ENCODE measurements at places on chromosomes 12 and 14.

- DNase-seq: no peak
Measured at GRCh38 chr14:64187331-64187730, 106.8 kb downstream of the ESR2 start.

DNA sequence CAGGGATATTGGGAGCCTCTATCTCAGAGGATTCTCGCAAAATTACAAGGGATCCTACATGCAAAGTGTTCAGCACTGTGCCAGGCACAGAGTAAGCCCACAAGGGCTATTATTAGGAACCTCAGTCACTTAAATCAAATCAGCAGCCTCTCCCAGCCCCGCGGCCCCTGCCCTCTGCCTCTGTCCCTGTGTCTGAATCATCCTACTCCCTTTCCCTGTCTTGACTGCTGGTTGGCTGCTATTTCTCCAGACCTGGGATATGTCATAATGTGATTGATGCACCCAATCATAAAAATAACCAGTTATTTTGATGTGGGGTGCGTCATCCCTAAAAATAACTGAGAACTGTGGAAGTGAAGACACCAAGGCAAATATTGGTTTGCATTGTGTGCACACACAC, 176.3 kb downstream of the KSR2 start:
- no peak for DNase-seq

DNA sequence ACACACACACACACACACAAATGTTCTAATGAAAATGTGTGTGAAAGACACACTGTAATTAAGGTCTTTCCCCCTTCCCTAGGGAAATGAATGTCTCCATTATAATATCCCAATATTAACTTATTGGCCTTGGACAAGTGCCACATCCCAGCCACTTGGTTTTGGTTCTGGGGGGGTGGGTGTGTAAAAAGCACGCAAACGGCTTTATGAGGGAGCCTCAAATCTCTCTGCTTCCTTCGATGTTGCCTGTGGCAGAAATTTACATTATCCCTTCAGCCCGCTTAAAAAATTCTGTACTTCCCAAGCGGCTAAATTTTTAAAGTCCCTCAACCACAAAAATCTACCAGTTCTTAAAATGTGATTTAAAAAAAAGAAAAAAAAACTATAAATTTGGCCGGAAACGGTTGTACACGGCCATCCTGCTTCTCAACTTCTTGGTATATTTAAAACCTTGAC, 432 bp downstream of the C14orf93 start:
- DNase-seq: no peak

DNA sequence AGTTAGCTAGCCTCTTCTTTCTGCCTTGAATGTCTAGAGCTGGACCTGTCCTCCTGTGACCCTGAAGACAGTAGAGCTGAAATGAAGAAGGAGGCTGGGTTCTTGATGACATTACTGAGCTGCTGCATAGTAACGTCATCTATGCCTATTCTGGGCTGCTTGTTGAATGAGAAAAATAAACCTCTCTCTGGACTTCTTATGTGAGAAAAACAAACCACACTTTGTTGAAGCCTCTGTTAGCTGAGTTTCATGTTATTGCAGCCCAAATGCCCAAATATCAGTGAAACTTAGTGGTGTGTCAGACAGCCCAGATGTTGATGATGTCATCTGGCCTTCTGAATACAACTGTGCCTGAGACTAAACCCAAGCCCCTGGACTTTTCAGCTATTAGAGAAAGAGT, 67.0 kb upstream of the MAX start:
- no peak for DNase-seq

DNA sequence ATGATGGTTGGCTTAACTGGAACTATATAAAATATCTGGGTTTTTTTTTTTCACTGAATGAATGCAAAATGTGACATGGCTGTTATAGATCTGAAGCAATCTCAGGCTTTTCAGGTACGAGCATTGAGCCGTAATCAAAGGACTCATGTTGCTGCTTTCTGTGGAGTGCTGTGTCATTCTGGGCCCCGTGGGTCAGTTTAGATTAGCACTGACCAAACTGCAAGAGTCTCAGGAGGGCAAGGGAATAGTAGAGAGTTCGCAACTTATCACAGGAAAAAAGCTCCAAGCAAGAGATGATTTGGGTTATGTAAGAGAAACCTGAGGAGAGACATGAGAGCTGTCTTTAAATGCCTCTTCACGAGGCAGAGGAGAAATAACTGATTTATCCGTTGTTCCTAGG, 59.1 kb downstream of the UBR7 start:
- no peak for DNase-seq

DNA sequence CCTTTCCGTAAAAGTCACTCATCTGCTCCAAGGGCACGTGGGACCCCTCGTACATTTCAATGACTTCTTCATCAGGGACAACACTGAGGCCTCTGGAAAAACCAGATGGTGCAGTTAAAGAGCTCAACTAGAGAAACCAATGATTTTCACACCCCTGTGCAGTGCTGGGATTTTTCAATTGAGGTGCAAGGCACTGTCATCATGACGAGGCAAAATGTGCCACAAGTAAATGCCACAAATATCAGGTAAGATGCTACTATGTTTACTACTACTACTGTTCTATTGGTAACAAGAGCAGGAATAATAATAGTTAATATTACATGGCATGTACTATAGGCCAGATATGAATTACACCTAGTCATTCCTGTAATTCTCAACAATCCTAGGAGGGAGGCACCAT, 42.4 kb downstream of the NT5DC3 start:
- DNase-seq: no peak

DNA sequence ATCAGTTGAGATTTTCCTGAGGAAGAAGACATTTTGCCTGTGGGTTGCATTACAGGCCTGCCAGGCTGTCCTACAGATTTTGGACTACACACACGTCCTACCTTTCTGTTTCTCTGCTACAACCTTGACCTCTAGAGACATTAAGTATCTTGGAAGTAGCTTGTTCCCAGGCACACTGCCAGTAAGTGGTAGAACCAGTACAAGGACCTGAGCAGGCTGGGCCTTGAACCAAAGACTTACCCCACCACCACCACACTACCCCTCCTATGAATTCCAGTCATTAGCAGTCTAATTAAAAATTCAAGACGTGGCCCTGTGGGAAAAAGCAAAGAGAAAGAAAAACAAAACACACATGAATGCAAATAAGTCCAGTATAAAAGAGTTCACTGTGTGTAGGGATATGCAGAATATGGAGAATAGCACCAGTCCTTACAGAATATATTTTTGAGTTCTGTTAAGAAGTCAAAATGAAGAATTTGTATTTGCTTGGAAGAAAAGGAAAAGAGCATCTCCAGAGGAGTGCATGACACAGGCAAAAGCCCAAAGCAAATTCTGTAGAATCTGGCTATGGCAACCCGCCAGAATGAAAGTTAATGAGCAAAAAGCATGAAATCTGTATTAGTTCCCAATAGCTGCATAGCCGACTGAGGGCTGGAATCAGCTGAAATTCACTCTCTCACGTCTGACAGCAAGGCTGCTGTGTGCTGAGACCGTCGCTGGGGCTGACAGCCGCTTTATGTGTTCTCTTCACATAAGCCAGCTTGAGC, 74.3 kb upstream of the ST8SIA1 start:
- DNase-seq: no peak

DNA sequence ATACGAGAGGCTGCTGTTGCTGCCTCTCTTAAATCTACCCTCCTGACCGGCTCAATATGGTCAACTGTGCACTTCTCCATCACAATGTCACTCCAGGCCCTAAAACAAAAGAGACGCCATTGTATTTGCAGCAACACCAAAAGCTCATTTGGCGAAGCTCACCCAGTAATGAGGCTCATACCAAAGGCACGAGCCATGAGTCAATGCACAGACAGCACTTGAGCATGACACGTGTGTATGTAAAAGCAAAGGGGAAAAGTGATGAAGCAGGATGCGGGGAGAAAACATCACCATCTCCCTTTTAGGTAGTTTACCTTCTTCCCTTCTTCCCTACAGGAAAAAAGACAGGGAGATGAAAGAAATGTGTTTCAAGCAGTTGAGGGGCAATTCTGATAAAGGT, 150.3 kb downstream of the FOXN3 start:
- DNase-seq: no peak

DNA sequence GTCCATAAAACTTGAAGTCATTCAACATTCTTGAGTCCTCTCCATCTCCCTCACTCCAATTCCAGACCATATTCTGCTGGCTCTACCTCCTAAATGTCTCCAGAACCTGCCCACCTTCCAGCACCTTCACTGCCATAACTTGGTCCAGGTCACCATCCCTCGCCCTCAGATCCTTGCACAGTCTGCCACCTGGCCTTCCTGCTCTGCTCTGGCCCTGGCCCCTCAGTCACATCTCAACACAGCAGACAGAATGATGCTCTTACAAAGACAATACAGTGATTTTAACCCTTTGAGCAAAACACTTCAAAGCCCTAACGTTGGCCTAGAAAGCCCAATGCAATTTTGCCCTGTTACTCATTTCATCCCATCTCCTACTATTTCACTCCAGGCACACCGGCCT, 81.8 kb upstream of the PDZRN4 start:
- no peak for DNase-seq
